Stimulated activated naive CD8-positive, alpha-beta T cell treated with anti-CD3 and anti-CD28 coated beads, Interleukin-15, amount 100 ng/mL, for 72 hours (primary cell): ENCODE measurements at places on chromosomes 7 and 10.

GRCh38 chr7:80017101-80017698 is 117.4 kb upstream of the GNAI1 start:
- no peak for DNase-seq

GRCh38 chr10:125156739-125157480 is 3.5 kb downstream of the CTBP2 start:
- no peak for DNase-seq

- no peak for DNase-seq
Measured at GRCh38 chr7:28804157-28804556, 154.0 kb downstream of the TRIL start.

GRCh38 chr7:34064519-34065158 is 159.3 kb downstream of the BMPER start:
- no peak for DNase-seq

DNA sequence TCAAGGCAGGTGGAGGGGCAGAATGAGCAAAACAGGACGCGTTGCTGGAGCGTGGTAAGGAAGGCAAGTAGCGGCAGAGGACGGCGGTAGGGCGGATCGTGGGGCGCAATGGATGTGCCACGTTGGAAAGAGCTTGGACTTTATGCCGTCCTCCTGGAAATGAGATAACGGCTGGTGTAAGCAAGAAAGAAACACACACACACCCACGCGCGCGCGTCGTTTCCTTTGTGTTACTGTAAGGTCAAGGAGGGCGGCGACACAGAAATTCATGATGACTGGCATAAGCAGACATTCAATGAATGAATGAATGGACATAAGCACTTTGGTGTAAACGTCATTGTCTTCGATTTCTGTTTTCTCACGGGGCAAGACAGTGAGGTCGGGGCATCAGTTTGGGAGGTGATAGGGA is 683 bp upstream of the ENTPD7 start:
- peak; percentile 52 for DNase-seq

DNA sequence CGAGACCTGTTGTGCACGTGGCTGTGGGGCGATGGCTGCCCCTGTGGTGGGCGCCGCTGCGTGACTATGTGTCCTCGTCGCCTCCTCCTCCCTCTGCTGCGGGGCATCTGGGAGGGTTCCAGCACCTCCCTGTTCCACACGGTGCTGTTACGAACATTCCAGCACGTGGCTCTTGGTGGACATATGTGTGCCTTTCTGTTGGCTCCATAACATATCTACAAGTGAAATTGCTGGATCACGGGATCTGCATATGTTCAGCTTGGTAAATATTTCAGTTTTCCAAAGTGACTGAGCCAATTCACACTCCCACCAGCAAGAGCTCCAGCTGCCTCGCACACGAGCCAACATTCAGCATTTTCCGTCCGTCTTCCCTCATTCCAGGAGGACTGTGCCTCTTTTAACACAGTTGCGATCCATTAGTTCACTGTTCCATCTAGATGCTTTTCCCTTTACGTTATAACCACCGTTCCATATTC is 25.1 kb downstream of the SNX8 start:
- no peak for DNase-seq
